ENCODE measurements at places on chromosomes 4 and X. TPM values are rescaled to one million over a fixed set of nuclear protein-coding genes. Genes with fewer than 3 reads are reported as not detected.

DNA sequence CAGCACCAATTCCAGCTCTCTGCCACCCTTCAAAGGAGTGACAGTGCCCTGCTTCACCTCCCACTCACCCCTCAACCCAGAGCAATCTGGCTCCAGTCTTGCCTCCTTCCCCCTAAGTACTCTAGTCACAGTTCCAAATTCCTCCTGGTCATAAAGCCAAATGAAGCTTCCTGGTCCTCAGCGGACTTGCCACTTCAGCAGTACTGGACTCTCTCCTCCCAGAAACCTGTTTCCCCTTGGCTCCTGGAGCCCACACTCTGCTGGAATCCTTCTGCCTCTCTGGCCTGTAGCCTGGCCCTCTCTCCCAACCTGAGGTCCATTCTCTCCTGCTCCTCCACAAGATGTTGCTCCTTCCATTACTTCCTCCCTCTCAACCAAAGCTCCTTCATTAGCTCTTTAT lies 52.6 kb upstream of the MTM1 start:
- DNase-seq = no peak

GRCh38 chrX:150012647-150013381 lies 74.5 kb upstream of the EOLA2 start:
- no peak for DNase-seq

GRCh38 chrX:50098749-50099148 lies 102.1 kb downstream of the AKAP4 start:
- DNase-seq = no peak

DNA sequence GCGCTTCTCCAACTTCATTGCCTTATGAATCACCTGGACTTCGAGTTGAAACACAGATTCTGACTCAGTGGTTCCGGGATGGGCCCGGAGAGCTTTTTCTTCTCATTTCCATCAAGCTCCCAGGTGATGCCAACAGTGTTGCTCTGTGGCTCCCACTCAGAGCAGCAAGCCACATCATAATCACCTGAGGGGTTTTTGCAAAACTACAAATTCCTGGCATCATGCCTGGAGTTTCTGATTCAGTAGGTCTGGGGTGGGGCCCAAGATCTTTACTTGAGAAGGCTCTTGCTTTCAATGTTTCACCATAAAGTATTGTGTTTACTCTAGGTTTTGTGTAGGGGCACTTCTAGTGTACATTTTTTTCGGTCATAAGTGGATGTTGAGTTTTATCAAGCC lies 7.0 kb downstream of the MTM1 start:
- DNase-seq = peak; percentile 37

GRCh38 chrX:64885850-64886249 lies 90.4 kb downstream of the ZC4H2 start:
- DNase-seq = no peak

- DNase-seq = no peak
These were observed 662 bp downstream of the SMIM43 start for GRCh38 chr4:121764303-121764701.

DNA sequence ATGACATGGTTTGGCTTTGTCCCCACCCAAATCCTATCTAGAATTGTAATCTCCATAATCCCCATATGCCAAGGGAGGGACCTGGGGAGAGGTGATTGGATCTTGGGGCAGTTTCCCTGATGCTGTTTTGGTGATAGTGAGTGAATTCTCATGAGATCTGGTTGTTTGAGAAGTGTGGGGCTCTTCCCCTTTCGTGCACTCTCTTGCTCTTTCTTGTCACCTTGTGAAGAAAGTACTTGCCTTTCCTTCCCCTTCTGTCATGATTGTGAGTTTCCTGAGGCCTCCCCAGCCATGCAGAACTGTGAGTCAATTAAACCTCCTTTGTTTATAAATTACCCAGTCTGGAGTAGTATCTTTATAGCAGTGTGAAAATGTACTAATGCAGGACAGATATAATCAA lies 36.4 kb upstream of the FREM3 start:
- no peak for DNase-seq

GRCh38 chrX:44447214-44447613 lies 95.4 kb downstream of the FUNDC1 start:
- no peak for DNase-seq

- no peak for DNase-seq
These were observed 24.8 kb downstream of the IL13RA1 start for GRCh38 chrX:118751950-118752783.

- DNase-seq = no peak
These were observed 175.8 kb upstream of the TECRL start for GRCh38 chr4:64584981-64585557.

GRCh38 chr4:184649971-184650855 lies 675 bp downstream of the PRIMPOL start:
- DNase-seq = no peak

GRCh38 chr4:154626793-154627484 lies 14.5 kb upstream of the FGG start:
- peak; percentile 14 for DNase-seq

GRCh38 chr4:102493794-102494193 lies 7.4 kb upstream of the NFKB1 start:
- no peak for DNase-seq

GRCh38 chr4:157219711-157220370 lies 687 bp upstream of the GRIA2 start:
- no peak for DNase-seq

DNA sequence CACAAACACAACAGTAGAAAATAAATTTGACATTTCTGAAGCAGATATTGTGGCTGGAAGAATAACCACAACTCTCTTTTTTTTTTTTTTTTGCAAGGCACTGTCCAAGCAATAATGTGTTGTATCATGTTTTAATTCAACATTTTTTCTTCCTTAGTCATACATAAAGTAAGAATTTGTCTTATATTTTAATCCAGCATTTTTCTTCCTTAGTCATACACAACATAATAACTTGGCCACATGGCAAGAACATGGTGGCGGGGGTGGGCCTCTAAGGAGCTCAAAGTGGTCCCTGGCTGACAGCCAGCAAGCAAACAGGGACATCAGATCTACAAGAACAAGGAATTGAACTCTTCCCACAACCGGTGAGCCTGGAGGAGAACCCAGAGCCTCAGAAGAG lies 20.2 kb downstream of the FBXW7 start:
- no peak for DNase-seq

DNA sequence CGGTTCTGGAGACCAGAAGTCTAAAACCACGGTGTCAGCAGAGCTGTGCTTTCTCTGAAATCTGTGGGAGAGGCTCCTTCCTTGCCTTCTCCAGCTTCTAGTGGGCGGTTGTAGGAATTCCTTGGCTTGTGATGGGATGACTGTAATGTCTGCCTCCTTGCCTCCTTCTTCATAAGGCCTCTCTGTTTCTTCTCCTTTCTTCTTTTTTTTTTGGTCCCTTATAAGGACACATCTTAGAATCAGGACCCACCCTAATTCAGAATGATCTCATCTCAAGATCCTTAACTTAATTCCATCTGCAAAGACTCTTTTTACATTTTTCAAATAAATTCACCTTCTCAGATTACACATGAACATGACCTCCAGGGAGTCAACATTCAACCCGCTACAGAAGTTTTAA lies 186.9 kb downstream of the STK32B start:
- DNase-seq = no peak

GRCh38 chr4:14834382-14834781 lies 167.9 kb upstream of the CPEB2 start:
- DNase-seq = no peak

Gene ADAMTS3
- not detected for total RNA-seq

Gene SSX4B
- not detected for total RNA-seq

Gene STK32B
- total RNA-seq = not detected

Gene TCEAL9
- not detected for total RNA-seq

Gene SPATA4
- total RNA-seq = not detected

Gene MID2
- total RNA-seq = 15.7 TPM

Gene GATA1
- not detected for total RNA-seq

Gene SLC26A1
- not detected for total RNA-seq

Gene DMRTC1
- 0.85 TPM for total RNA-seq

Gene SPINK2
- 5.2 TPM for total RNA-seq

Gene TMEM144
- 0.45 TPM for total RNA-seq

Measured in CD4-positive, alpha-beta T cell (primary cell).